CD4-positive, CD25-positive, alpha-beta regulatory T cell (primary cell): ENCODE measurements at places on chromosomes 1 and 21. TPM values are rescaled to one million over a fixed set of nuclear protein-coding genes. Genes with fewer than 3 reads are reported as not detected.

Gene ARPC5
- 76.3 TPM for total RNA-seq

- peak; percentile 78 for DNase-seq
Observed at GRCh38 chr1:150092180-150092791, 24.7 kb downstream of the VPS45 start.

Gene GUCA2A
- not detected for total RNA-seq

DNA sequence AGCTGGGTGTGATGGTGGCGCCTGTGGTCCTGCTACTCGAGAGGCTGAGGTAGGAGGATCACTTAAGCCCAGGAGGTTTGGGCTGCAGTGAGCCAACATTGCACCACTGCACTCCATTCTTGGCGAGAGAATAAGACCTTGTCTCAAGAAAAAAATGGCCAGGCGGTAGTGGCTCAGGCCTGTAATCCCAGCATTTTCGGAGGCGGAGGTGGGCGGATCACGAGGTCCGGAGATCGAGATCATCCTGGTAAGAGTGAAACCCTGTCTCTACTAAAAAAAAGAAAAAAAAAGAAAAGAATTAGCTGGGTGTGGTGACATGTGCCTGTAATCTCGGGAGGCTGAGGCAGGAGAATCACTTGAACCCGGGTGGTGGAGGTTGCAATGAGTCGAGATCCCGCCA is 11.3 kb downstream of the ATAD3B start:
- no peak for DNase-seq

DNA sequence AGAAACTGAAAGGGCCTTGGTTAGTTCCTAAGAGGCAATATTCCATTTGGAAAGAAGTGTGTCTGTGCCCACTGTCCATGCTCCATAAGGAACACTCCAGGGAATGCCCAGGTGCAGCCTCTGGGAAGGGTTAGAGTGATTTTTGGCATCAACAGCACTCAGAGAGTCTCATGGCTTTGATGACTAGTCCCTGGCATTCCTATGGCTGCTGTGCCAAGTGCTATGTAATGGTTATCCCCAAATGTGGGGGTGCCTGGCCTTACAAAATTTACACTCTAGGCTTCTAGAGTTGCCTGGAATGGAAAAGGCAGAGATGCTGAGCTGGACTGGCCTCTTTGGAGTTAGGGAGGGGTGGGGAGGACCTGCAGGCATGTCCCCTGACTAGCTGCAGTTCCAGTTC is 75.0 kb upstream of the BCAR3 start:
- no peak for DNase-seq

GRCh38 chr1:22625262-22625925 is 11.0 kb upstream of the C1QA start:
- DNase-seq, result no peak

Gene RWDD3
- total RNA-seq, result 15.7 TPM

GRCh38 chr1:77781683-77782082 is 2.2 kb downstream of the MIGA1 start:
- DNase-seq, result no peak

DNA sequence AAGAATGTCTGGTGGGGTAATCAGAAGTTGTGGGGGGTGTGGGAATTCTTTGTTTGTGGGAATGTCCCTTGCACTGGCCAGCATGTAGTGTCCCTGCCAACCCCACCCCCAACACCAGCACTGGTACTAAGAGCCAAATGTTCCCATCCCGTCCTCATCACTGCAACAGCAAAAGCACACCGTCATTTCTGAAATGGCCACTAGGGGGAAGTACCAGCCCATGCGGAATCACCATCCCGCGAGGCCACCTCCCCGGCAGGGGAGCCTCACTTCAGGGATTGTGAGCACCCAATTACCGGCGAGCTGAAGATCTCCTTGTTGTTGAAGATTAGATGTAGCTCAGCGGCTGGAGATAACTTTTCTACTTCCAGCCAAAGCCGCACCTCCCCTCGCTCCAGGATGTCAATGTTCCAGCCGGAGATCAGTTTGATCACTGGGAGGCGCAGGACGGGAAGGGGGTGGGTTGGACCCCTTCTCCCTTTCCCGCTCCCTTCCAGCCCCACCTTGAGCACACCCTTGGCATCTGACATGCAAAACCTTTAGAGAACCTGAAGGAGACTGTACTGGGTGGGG is 41.0 kb downstream of the MYOM3 start:
- peak; percentile 58 for DNase-seq

DNA sequence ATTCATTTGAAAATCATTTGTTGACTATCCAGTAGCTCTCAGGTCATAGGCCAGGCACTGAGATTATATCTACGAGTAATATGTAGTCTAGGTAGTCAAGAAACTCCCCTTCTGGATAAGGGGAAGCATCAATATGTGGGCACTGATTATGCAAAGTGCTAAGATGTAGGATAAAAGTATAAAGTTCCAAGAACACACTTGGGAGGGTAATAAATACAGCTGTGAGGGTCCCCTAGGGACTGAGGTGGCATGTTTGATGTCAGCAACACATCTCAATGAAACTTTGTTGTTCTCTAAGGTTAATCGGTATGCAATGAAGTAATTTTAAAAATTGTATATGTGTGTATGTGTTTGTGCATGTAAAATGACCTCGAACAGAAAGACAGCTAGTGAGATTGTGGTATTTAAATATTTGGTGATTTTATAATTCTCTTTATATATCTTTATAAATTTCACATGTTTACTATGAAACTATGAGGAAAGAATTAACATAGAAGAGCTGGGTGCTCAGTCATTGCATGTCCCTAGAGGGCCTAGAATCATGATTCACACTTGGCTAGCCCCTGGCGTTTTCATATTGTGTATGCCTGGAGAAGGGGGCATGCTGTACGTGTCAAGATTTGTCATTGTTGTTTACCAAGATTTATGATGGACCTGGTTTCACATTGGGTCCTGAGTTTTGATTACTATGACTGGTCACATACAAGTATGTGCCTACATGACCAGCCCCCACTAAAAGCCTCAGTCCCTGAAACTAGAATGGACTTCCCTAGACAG is 140.1 kb upstream of the DUSP10 start:
- DNase-seq, result no peak

Gene LCK
- total RNA-seq, result 388 TPM

DNA sequence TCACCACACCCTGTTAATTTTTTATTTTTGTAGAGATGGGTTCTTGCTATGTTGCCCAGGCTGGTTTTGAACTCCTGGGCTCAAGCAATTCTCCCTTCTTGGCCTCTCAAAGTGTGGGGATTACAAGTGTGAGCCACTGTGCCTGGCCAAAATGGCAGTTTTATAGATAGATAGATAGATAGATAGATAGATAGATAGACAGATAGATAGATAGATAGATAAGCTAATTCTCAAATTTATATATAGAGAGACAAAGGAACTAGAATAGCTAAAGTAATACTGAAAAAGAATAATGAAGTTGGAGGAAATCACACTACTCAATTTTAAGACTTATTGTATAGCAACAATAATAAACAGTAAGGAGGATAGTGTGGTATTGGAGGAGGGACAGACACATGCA is 21.1 kb downstream of the SHISAL2A start:
- DNase-seq, result no peak
